Activated naive CD4-positive, alpha-beta T cell treated with anti-CD3 and anti-CD28 coated beads, Interleukin-2, amount 50 U/mL, for 16 hours (primary cell): ENCODE measurements at places on chromosomes 13 and 19.

GRCh38 chr13:112215871-112216270 is 148.9 kb downstream of the SOX1 start:
- DNase-seq, result no peak

DNA sequence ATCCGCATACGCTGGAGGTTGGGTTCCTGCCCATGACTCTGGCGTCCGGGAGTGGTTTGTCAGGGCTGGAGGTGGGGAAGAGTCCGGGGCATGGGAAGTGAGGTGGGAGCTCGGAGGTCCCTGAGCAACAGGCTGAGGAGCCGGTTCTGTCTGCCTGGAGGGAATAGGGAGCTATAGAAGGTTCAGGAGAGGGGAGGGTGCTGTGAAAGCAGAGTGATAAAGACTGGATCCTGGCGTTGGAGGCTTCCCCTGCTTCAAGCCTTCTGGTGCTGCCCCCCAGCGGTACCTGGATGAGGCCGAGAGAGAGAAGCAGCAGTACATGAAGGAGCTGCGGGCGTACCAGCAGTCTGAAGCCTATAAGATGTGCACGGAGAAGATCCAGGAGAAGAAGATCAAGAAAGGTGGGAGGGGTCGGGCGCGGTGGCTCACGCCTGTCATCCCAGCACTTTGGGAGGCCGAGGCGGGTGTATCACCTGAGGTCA is 2.6 kb downstream of the HMG20B start:
- DNase-seq, result no peak

- DNase-seq, result no peak
These were observed 199.2 kb downstream of the DLEU7 start for GRCh38 chr13:50644081-50644871.

DNA sequence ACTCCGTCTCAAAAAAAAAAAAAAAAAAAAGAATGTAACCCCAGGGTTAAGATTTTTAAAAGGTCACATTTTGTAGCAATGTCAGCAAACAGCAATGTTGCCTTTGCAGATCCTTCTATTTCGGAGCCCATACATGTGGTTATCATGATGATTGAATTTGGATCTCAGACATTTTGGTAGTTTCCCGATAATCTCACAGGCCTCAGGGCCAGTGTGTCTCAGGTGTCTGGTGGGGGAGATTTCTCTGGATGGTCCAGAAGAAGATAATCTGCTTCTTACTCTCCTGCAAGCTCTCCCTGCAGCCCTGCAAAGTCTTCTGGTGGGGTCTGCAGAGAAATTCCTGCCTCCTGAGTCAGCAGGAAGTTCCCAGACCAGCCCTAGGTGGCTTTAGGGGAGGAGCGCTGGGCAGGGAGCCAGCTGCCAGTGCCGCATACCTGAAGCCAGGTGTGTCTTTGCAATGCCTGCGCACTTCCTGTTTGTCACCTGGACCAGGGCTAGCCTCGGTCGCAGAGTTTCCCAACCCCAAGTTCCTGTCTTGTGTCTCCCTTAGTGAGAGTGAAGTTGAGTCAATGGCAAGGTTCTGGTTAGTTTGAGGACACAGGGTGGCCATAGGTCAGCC is 1.4 kb downstream of the SH2D3A start:
- no peak for DNase-seq

- no peak for DNase-seq
These were observed 4.1 kb downstream of the IGFL4 start for GRCh38 chr19:46036744-46037128.

DNA sequence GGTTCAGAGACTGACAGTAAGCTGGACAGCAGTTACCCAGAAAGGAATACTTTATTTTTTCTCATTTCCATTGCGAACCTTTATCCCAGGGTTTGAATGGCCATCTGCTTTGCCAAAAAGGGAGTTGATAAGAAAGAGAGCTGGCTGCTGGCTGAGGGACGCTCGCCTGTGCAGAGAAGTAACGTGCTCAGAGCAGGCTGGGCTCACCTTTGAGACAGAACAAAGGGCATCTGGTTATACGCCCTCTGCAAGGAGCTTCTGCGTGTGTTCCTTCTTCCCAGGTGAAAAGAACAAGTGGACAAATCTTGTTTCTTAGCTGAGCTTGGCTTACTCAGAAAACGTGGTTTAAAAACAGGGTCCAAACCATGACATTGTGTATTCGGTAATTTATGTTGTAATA is 47.4 kb downstream of the EFNB2 start:
- no peak for DNase-seq

DNA sequence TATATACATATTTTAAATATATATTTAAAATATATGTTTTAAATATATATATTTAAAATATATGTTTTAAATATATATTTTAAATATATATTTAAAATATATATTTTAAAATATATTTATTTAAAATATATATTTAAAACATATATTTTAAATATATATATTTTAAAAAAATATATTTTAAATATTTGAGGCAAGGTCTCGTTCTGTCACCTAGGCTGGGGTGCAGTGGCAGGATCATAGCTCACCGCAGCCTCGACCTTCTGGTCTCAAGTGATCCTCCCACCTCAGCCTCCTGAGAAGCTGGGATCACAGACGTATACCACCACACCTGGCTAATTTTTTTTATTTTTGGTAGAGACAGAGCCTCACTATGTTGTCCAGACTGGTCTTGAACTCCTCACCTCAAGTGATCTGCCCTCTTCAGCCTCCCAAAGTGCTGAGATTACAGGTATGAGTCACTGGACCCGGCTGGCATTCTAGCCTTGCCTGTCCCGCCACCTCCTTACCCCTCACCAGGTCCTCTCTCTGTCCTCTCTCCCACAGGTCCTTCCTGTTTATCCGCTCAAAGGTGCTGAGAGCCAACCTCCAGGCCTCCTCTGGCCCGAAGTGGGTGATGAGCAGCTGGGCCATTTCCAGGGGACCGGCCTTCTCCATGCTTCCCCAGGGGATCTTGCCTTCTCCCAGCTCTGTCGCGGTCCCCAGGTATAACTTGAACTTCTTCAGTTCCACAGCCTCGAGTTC is 564 bp downstream of the NLRP12 start:
- DNase-seq, result no peak

GRCh38 chr19:15417699-15418098 is 1.1 kb downstream of the AKAP8L start:
- DNase-seq, result no peak

DNA sequence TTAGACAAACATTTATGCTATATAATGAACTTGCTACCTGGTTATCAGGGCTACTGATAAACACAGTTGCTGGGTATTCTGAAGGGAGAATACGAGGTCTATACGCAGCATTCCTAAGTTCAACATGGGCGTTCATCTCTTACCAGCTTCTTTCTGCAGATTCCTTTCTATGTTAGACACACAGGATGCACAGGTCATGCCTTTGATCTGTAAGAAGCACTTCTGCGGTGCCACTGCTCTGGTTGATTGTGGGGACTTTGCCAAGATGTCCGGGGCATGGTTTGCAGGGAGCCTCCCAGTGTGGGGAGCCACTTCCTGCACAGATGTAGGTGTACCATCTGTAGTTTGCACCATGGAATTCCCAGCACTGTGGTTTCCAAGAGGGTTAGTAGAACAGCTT is 40.9 kb downstream of the ATP7B start:
- no peak for DNase-seq

DNA sequence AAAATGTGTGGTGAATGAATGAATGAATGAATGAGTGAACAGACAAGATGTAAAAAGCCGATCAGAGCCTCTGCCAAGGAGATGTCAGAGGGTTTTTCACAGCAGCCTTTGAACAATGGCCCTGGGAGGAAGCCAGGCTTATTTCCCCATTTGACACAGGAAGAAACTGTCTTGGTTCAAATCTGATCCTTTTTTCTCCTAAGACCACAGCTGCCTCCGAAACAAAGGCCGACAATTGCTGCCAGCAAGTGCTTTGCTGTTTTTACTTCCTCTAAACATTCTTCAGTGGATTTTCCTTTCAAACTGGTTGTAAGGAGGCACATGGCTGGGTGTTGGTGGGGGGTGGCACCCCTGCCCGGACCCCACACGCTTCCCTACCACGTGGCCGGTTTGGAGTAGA is 44.2 kb upstream of the HOMER3 start:
- no peak for DNase-seq

GRCh38 chr19:45994456-45994997 is 740 bp upstream of the CCDC61 start:
- DNase-seq, result no peak

- peak; percentile 55 for DNase-seq
These were observed 37.6 kb downstream of the SOX21 start for GRCh38 chr13:94674609-94675348.

GRCh38 chr19:9622531-9622930 is 1.5 kb upstream of the ZNF561 start:
- DNase-seq, result no peak

- DNase-seq, result peak; percentile 57
These were observed 3.7 kb upstream of the CLPTM1 start for GRCh38 chr19:44951179-44952159.

DNA sequence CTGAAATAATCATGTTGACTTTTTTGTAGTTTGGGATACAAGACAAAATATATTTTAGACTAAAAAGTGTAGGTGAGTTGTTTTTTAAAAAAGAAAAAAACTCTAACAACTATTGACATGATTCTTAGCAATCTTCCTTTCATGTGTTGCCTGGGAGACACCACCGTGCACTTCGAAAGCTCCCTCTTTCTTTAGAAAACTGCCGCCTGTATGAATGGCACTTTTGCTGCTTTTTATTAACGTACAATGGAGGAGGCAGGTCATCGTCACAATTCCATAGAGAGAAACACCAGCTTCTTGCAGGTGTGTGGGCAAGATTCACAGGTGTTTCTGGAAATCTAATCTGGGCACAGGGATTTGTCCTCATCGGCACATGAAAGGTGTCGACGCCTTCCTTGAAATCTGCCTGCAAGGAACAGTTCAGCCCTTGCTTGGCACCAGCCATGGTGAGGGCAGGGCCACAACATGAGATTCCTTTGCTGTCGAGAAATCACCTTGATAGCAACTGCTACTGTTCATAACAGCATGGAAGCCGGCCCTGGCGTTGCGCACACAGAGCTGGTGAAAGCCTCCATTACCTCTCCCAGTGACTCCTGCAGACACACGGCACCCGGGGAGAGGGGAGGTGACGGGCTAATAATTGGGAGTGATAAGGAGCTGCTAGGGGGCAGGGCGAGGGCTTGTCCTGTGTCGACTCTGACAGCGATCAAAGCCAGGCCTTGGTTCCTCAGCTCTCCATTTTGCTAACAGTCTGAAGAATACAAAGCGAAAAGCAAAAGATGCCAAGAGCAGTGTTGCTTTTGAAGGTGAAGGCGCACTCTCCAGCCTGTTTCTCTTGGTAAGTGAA is 66.5 kb downstream of the EFNB2 start:
- no peak for DNase-seq

DNA sequence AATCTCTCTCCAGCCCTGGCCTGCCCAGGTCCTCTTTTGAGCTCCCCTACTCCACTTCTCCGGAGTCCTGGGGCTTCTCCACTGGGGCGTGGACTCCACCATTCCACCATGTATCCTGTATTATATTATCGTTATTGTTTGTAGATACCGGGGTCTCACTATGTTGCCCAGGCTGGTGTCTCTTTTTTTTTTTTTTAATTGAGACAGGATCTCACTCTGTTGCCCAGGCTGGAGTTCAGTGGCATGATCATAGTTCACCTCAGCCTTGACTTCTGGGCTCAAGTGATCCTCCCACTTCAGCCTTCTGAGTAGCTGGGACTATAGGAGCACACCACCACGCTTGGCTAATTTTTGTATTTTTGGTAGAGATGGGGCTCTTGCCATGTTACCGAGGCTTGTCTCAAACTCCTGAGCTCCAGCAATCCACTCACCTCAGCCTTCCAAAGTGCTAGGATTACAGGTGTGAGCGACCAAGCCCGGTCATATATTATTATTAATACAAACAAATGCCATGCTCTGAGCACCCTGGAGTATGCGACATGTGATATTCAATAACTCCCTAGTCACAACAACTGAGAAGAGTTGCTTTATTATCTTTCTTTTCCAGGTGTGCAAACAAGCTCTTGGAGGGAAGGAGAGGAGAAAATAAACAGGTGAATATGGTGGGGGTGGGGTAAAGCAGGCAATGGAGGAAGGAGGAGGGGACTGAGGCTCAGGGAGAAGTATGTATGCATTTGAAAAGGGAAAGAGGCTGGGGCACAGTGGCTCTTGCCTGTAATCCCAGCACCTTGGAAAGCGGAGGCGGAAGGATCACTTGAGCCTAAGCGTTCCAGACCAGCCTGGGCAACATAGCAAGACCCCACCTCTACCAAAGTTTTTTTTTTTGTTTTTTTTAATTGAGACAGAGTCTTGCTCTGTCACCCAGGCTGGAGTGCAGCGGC is 2.8 kb upstream of the CERS4 start:
- no peak for DNase-seq

DNA sequence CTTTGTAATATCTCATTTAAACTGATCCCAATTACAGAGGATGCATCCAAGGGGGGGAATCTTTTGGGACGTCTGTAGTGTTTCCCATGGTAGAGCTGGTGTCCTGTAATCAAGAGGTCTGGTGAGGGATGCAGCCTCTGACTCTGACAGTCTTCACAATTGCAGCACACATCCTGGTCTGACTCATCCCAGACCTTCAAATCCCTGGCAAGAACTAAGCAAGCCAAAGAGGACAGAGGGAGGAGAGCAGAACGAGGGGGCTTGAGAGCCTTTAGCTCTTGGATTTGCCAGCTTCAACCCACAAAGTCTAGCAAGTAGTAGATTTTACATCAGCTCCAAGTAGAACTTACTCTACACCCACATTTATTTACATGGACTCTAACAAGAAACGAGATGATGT is 17.3 kb upstream of the FCGBP start:
- DNase-seq, result no peak

DNA sequence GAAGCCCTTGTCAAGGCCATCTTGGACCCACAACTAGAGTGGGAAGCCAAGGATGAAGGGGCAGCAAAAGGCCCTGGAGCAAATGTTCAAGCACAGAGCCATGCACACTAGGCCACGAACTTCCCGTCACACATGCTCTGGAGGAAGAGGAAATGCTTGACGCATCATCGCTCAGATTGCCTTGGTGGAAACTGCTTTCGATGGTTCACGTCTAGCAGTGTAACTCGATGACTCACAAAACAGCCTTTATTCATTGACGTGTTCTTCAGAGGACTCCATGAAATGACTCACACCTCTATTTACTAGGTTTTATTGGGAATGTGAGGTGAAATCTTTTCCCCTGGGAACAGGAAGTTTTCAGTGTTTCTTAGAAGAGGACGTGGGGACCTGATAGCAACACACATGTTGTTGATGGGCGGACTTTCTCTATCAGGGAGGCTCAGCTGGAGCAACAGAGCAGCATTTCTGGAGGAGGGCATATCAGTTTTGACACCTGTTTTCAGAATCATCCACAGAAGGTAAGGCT is 79.8 kb upstream of the FLT1 start:
- no peak for DNase-seq

- DNase-seq, result no peak
These were observed 84.9 kb downstream of the RGCC start for GRCh38 chr13:41542281-41542680.

- no peak for DNase-seq
These were observed 6.3 kb upstream of the PNMA8C start for GRCh38 chr19:46435009-46435408.

GRCh38 chr19:45380107-45380506 is 9.7 kb upstream of the ERCC2 start:
- DNase-seq, result no peak

GRCh38 chr13:34179481-34179880 is 361.5 kb downstream of the RFC3 start:
- DNase-seq, result no peak

GRCh38 chr19:14519860-14520407 is 1.7 kb upstream of the DNAJB1 start:
- DNase-seq, result no peak

- no peak for DNase-seq
These were observed 166.6 kb downstream of the NDFIP2 start for GRCh38 chr13:79647533-79647932.
